ENCODE measurements at places on chromosomes 12 and 14.

DNA sequence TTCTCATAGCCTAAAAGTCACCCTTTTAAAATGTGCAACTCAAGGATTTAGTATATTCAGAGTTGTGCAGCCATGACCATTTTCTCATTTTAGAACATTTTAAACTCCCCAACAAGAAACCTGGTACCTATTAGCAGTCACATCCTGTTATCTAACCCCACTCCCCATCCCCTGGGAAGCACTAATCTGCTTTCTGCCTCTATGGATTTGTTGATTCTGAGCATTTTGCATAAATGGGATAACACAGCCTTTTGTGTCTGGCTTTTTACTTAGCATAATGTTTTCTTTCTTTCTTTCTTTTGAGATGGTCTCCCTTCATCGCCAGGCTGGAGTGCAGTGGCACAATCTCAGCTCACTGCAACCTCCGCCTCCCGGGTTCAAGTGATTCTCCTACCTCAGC, 38.6 kb upstream of the YY1 start:
- no peak for DNase-seq

DNA sequence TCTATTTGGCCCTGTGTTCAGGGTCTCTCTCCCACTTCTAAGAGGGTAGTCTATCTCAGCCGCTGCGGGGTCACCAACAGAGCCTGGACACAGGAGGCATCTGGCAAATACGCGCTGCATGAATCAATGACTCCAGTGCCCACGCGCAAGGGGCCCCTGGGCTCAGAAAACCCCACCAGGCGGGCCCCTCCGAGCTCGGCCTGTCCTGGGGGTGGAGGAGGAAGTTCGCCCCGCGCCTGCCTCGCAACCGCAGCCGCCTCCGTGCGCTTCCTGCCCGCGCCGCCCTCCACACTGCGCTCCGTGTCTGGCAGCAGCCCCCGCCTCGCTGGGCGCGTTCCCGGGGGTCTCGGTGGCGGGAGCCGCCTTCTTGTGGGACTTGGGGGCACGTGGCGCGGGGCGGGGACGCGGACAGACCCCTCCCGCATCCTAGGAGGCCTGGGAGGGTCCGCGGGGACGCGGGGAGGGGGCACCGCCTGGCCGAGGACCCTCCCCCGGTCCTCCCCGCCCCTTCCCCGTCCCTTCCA, 811 bp upstream of the FBRSL1 start:
- no peak for DNase-seq

DNA sequence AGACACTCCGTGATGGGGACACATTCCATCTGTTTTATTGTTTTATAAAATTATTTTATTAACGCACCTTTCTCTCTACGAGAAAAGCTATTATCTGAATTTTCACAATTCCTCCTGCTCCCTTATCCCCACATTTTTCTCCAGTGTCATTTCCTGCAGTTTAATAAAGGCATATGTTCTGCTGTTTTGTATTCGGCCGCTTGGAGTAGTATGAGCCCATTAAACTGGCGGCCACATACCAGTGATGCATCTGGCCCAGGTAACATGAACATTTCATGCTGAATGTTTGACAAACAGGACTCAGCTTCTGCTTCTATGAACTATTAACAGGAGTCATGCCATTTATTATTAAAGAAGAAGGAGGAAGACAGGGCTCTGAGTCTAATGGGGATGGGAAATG, 511.0 kb downstream of the TMEM121 start:
- DNase-seq, result no peak

- DNase-seq, result no peak
Measured at GRCh38 chr14:92770484-92770883, 22.1 kb upstream of the LGMN start.

GRCh38 chr14:69660344-69661193, 49.2 kb downstream of the SUSD6 start:
- no peak for DNase-seq

DNA sequence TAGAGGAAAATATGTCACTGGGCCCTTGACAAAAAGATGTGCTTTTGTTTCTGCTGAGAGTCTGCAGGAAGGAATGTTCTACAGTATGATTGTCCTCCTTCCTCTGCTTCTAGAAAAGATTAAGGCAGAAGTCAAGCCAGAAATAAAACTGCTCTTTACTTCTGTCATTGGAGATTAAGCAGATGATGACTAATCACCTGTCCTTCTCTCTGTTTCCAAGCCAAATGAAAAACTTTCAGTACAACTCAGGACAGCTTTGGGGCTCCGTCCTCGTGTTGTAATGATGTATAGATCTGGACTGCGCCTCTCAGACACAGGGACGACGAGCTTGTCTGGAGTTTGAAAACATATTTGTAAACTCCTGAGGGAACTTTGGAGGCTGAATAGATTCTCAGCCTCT, 159.3 kb downstream of the DYRK2 start:
- no peak for DNase-seq

DNA sequence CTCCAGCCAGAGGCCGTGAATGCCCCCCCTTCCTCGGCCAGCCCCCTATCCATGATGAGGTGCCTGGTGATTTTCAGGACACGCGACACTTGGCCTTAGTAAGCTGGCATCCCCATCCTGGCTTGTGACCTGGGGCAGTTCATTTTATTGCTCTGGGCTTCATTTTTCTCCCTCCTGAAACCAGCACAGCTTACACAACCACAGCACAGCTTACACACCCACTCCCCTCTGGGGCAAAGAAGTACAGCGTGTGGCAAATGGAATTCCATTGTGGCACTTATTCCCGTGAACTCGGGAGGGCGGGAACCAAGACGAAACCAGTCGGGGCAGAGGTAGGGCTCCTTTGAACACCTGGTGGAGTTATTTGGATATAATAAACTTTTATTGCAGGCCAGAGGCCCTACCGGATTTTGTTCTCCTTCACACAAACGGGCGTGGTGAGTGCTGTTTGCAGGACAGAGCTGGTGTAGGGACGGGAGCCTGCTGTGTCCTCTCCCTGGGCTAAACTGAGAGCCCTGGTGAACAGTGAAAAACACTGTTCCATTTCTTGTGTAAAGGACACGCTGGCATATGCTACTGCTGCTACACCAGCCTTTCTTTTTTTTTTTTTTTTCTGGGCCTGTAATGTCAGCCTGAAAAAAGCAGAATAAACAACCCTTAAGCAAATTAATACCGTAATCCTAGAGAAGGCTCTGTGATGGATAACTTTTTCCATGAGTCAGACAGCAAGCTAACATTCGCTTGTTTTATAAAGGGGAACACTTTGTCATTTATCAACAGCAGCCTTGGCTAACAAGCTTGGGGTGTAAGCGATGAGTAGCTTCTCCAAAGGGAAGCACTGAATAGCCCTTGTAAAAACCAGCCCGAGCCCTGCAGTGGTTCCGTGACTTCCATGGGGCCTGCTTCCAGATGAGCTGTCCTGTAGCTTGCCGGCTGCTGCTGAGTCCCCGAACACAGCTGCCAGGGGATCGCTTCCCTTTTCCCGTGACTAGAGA, 29.3 kb downstream of the CD9 start:
- peak; percentile 75 for DNase-seq

GRCh38 chr12:47949441-47950341, 13.7 kb upstream of the TMEM106C start:
- no peak for DNase-seq

DNA sequence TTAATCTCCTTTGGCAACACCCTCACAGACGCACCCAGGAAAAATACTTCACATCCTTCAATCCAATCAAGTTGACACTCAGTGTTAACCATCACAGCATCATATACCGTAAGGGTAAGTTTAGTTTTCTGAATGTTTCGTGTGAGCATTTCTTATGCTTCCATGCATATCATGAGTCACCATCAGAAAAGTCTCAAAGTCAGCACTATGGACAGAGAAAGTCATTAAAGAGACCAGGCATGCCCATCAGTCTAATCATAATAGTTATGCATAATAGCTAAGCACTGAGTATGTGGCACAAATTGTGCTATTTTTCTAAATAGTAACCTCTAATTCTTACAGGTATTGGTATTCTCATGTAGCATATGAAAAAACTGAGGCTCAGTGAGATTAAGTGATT, 158.8 kb upstream of the PRMT8 start:
- DNase-seq, result no peak

DNA sequence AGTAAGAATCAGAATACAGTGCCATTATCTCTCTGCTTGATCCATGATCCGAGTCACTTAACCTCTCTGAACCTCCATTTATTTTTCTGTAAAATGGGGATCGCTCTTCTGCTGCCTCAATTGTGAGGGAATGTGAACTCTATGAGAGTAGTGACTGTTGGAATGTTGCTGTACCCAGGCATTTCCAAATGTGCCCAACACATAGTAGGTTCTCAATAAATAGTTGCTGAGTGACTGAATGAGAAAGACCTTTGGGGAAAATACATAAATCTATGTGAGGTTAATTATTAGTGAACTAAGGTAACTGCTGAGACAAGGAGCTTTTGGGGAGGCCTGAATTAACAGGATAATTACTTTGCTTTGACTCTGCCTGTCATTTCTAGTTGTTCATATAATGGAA, 33.9 kb upstream of the NR1H4 start:
- DNase-seq, result no peak
